GM12864 (cell line): ENCODE measurements at places on chromosomes 2 and 18.
A peak's percentile ranks its signal among the peaks of the same experiment; 100 is the strongest.

- DNase-seq: no peak
Measured at GRCh38 chr2:233114421-233114861, 54.3 kb downstream of the INPP5D start.

DNA sequence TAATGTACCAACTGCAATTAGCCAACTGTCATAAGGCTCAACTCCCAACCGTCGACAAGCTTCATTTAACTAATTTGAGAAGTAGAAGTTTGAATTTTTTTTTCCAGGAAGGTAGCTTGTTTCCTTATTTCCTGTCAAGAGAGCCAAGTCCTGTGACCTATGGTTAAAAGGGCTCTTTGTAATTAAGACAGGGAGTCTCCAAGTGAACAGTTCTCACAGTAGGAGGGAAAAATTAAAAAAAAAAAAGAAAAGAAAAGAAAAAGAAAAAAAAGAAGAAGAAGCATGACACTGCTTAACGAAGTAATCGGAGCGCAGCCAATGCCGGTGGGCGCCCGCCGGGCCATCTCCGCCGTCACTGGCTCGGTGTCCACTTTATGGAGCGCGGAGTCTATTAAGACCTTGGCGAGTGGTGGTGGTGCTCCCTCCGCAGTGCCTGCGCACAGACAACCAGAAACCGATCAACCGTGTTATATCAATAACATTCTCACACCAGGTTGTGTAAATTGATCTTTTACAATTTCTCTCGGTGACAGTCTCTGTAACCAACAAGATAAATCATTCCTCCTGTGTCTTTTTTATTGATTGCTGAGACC, 197.2 kb upstream of the POU3F3 start:
- DNase-seq: no peak

DNA sequence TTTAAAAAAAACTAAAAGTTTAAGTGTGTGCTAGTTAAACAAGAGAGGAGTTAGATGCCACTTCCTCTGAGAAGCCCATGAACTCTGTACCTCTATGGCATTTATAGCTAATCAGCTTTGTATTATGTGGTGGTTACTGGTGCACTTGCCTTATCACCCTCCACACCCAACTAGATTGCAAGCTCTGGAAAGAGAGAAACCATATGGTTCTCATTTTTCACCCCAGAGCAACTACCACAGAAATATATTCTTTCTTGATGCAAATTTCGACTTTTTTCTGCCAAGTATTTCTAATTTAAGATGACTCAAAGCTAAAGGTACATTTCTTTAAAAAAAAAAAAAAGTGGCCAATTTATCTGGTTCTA, 24.2 kb downstream of the RAPH1 start:
- no peak for DNase-seq

- DNase-seq: no peak
Measured at GRCh38 chr2:200159357-200159707, 147.2 kb upstream of the SPATS2L start.

DNA sequence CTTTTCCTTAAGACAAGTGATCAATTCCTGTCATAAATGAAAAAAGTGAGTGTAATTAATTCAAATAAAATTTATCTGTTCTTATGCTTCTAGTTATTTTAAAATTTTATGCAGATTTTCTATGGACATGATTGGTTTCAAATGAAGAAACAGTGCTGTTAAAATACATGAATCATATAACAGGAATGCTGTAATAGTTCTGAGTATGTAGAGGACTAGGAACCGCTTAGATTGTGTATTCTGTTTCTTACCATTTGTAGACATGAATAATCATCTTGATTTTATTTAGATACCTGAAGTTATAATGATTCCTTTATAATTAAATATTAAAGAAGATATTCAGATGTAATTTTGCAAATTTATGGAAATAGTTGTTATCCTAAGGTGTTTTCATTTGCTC, 3.5 kb downstream of the ACTR2 start:
- DNase-seq: no peak

- peak; percentile 25 for DNase-seq
Measured at GRCh38 chr2:189142893-189143759, 36.4 kb downstream of the COL5A2 start.

DNA sequence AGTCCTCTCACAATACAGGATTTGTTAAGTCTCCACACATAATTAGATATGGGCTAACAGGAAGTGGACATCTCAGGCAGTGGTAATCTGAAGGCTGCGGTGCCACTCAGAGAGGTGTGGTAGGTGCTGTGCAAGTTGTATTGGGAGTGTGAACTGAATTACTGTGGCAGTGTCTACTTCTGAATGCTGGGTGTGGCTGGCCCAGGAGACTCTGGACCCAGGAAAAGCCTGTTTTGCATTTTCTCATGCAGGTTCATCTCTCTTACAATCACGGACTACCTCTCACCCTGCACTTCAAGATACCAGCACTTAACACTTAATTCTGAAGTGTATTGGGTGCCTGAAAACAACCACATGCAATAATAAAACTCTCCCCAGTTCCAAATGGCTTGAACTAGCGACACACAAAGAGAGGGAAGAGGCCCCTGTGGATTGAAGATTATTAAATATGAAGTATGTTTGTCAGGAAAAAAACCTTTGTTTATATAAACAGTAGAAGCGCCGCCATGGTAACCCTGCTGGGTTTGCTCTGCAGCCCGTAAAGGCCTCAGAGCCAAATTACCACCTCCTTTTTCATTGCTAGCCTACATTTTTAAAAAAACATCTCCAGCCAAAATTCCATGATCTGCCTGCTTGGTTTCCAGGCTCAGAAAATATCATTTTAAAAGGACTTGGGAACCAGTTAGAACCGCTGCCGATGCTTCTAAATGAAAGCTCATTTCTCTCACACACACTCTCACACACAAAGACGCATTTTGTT, 77.5 kb downstream of the GFPT1 start:
- DNase-seq: no peak

GRCh38 chr2:202270487-202270886, 4.9 kb downstream of the NOP58 start:
- DNase-seq: no peak

- DNase-seq: no peak
Measured at GRCh38 chr2:101145406-101145805, 5.8 kb downstream of the TBC1D8 start.

- DNase-seq: no peak
Measured at GRCh38 chr18:37383846-37384595, 181.6 kb downstream of the CELF4 start.

DNA sequence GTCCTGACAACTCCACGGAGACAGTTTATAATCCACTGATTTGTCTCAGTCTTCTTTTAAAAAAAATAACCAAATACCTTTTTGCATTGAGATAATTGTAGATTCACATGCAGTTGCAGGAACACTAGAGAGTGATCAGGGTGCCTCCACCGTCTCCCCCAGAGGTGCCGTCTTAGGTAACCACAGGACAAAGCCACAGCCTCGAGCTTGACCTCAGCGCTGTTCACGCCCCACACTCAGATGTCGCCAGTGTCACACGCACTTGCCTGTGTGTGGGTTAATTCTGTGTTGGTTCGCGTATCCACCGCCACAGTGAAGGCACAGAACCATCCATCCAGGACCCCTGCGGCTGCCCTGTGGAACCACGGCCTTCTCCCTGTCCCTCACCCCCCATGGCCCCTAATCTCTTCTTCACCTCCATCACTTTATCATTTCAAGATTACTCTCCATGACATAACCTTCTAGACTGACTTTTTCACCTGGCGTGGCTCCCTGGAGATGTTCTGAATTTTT, 295.0 kb upstream of the HDAC4 start:
- DNase-seq: no peak

GRCh38 chr2:110105608-110106467, 9.8 kb downstream of the MALL start:
- no peak for DNase-seq

DNA sequence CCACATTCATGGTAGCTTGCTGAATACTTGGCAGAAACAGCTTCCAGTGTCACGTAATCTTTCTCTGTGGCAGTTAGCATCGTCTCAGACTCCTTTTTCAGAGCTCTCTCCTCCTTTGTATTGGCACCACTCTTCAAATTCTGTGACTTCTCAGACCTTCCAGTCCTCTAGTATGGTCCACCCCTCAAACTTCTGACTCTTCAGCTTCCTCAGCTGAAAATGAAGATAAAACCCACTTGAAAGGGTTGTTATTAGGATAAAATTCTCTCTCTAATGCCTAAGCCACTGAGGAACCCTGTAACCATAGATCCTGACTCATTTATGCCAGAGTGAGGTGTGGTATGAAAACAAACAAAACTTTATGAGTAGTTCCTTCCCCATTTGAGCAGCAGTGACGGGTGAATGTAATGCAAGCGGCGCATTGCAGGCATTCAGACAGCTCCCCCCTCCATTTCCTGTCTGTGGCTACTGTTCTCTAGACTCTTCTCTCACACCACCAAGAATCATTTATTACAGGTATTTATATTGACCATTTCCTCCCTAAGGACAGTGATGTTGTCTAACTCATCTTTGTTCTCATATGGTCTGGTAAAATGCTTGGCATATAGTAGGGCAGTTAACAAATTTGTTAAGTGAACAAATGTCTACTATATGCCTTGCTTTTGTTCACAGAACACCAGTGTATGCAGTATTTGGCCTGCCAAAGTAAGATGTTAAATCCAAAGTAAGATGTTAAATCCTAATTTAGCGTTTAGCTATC, 35.3 kb downstream of the GALNT1 start:
- DNase-seq: peak; percentile 75

DNA sequence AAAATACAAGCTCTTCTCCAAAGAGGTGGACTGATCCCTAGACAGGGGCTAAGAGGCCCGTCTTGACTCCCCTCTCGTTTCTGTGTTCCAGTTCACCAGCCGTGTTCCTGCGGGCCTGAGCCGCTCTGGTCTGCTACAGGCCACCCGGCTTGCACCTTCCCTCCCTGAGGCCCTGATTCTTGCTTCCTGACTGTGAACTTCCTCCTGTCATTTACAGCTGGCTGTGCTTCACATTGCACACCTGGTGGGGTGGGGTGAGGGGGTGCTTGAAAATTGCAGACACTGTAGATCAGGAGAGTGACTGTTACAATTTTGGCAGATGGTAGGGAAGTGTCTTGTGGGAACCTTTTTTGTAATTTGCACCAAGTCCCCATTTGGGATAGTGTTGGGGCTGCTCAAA, 64.4 kb downstream of the TSN start:
- no peak for DNase-seq

DNA sequence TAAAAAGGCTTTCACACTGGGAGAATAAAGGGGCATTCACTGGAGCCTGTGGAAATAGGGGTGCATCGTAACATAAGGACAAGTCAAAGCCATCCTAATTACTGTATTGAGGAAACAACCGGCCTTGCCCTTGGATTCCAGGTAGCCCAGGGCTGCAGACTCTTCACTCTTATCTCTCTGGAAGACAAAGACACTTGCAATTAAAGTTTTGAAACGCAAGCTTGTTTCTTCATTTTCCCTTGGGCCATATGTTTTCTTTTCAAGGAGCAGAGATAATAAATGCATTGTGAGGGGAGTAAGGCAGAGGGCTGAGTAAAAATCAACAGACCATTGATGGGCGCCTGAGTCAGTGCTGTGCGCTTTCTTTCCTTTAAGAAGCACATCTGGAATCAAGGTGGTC, 11.5 kb downstream of the TNFRSF11A start:
- no peak for DNase-seq

DNA sequence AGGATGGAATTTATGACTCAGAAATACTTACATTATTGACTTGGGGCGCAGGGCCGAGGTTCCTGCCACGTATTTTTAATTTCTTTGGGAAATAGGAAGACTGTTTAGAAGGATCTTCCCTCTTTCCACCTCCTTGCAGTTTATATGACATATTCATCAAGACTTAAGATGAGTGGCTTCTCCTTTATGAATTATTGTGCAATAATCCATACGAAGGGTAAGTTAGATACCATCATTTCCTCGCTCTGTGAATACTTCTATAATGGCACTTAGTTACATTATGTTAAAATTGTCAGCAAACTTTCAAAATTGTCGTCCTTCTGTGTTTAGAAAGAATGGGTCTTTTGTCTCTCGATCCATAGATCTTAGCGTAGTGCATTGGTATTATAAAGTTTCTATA, 328.8 kb upstream of the UBE2E3 start:
- DNase-seq: no peak

GRCh38 chr2:59959944-59960343, 593.5 kb downstream of the BCL11A start:
- no peak for DNase-seq

GRCh38 chr2:85796341-85797262, 42.8 kb downstream of the ATOH8 start:
- no peak for DNase-seq

GRCh38 chr2:106028192-106028591, 165.9 kb downstream of the UXS1 start:
- no peak for DNase-seq

DNA sequence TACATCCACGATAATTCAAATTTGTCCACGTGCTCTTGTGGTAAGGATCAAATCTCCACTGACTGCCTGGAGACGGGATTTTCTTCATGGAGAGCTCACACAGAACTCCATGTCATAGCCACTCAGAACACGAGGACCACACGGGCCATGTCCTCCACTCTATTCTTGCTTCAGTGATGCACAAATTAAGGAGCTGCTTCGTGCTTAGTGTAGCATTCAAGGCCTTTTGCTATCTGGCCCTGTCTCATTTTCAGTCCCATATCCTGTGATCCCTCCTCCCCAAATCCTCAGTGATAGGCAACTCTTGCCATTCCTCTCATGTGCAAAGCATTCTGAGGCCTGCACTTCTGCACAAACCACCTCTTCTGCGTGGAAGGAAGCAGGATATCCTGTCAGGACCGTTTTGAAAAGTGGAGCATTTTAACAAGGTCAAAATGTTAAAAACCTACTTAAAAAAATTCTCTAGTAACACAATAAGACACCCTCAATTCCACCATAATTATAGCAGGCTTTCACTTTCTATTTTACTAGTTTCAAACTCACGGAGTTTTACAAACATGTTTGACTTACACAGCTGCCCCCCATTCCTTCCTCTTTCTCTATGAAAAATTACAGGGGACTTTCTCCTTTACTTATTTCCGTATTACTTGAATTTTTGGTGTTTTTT, 35.2 kb downstream of the ST3GAL5 start:
- peak; percentile 55 for DNase-seq

DNA sequence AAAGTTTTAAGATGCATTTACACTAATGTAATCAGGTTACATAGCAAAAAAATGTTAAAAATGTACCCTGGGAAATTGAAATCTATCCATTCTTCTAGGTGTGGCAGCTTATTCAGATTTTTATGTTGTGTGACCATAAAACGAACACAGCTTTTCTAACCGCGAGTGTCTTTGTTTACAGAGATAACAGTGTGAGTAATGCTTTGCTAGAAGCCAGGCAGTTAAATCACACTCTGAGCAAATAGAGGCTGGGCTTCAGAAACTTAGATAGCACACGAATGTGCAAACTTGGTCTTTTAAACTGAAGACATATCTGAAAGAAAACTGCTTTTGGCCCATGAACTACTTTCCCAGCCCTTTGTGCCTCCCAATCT, 116.1 kb downstream of the SPTBN1 start:
- DNase-seq: no peak

DNA sequence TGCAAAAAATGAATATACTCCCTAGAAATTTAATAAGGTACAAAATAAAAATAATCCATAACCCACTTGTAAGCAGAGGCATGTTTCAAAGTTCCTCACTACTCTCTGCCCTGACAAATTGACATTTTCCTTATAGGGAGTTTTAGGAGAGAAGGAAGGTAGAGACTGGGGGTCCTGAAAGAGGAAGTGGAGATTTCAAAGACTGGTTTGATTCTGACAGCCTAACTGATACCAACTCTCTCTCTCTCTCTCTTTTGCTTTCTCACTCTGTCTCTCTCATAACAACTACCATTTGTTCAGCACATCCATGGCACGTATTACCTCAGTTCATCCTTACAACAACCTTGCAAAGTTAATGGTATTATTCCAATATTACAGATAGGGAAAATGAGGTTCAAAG, 18.6 kb downstream of the FZD7 start:
- DNase-seq: no peak

GRCh38 chr2:182372661-182373060, 54.2 kb downstream of the PDE1A start:
- DNase-seq: no peak
